ENCODE measurements at places on chromosomes 4 and X.

- peak; percentile 22 for DNase-seq
Observed at GRCh38 chr4:132530861-132531260, 618.2 kb upstream of the PCDH10 start.

DNA sequence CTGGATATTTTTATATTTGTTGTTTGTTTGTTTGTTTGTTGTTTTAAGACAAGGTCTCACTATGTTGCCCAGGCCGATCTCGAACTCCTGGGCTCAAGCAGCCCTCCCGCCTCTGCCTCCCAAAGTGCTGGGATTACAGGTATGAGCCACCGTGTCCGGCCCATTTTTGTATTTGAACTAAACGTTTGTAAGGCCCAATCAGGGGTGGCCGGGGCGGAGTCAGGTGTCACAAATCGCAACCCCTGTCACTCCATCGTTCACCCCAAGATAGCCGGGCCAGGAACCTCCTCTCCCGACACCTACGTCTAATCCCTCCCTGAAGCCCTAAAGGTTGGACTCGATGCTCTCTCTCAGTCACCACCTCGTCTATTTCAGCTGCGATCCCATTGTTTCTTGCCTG is 722 bp upstream of the EFHC2 start:
- peak; percentile 12 for DNase-seq

- DNase-seq: peak; percentile 24
Observed at GRCh38 chr4:185730387-185730786, 81.6 kb downstream of the SORBS2 start.

- no peak for DNase-seq
Observed at GRCh38 chrX:40966213-40966820, 118.9 kb upstream of the USP9X start.

DNA sequence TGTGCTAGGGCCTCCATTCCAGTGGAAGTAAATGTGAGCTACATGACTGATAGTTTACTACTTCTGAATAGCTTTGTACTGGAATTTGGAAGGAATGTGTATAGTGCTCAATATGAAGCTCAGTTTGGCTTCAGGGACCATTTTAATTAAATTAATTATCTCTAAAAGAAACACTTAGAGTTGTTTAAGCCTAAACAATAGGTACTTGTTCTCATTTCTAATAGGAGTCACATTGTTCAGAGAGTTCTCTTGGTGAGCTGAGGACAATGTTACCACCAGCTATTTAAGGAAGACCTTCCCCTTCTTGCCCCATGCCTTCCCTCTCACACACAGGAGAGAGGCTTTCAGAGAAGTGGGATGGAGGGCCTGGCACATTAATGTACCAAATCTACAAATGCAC is 78.3 kb downstream of the CHIC2 start:
- DNase-seq: no peak
